ENCODE measurements at places on chromosomes 13 and 19.

DNA sequence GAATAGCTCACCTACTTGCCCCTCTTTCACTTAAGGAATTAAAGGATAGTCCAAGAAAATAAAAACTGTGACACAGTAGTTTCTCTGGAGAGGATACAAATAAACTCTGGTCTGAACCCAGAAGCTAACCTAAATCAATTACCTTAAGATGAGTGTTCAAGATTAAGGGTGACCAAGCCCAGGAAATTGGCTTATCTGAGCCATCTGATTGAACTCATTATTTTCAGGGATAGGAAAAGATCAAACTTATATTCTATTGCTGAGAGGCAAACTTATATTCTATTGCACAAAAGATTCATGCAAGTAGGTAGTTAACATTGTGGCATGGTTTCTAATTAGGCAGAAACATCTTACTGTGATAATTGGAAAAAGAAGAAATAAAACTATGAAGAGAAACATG is 175.1 kb downstream of the DCLK1 start:
- no peak for DNase-seq

DNA sequence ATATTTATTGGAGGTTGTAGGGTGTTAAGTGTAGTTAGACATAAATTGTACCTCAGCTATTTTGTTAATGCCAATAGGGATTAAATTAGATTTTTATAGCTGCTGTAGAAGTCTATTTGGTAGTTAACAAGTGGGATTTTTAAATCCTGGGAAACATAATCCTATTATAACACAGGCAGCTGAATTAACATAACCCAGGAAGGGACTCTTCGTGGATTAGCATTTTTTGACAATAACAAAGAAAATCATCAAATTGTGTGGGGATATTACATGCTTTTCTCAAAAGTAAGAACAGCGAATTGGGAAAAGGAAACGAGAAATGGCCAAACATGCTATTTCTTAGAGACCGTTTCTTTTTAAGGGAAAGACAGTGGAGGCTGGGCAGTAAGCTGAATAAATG is 172.8 kb downstream of the ZIC5 start:
- DNase-seq: no peak

GRCh38 chr13:22936228-22936627 is 244.6 kb upstream of the SGCG start:
- DNase-seq: no peak

DNA sequence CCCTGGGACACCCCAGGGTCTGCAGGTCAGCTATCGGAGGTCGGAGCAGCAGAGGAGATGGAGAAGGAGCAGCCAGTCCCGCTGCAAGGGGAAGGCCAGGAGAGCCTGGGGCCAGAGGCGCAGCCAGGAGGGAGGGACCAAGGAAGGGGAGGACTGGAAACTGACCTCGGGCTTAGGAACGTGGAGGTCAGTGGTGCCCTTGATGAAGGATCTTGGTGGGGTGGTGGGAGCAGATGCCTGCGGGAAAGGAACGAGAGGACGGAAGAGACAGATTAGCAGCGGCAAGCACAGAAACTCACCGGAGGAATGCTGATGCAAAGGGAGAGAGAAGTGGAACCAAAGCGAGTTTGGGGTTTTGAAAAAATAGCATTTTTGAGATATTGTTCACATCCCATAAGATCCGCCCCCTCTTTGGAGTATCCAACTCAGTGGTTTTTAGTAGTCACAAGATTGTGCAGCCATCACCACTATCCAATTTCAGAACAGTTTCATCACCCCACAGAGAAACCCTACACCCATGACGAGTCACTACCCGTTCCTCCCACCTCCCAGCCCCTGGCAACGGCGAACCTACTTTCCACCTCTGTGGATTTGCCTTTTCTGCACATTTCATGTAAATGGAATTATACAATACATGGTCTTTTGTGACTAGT is 22.1 kb downstream of the PLEKHF1 start:
- DNase-seq: no peak

DNA sequence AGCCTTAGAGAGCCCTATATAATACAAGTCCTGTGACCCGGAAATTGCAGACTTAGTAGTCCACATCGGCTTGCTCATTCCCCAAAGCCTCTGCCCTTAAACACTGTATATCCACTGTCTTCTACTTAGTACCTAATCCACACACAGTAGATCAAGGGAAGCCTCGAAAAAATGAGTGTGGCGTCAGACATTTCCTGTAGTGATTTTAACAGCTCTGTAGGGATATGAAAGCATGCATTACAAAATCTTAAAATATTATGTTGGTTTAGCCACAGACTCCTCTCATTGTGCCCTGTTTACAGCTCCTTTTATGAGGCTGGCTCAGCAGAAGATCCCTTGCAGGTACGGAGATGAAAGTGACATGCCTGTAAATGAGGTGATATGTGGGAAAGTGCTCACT is 416.3 kb downstream of the LIG4 start:
- DNase-seq: no peak

DNA sequence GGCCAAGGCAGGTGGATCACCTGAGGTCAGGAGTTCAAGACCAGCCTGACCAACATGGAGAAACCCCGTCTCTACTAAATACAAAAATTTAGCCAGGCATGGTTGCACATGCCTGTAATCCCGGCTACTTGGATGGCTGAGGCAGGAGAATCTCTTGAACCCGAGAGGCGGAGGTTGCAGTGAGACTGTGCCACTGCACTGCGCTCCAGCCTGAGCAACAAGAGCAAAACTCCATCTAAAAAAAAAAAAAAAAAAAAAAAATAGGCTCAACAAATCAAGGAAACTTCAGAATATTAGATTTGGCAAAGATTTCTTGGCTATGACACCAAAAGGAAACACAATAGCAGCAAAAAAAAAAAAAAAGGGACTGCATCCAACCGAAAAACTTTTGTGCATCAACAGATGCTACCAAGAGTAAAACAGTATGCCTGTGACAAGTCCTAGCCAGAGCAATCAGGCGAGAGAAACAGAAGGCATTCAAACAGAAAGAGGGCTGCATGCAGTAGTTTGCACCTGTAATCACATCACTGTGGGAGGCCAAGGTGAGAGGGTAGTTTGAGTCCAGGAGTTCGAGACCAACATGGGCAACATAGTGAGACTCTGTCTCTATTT is 23.8 kb downstream of the ZNF160 start:
- DNase-seq: no peak

- DNase-seq: no peak
These were observed 1.1 kb downstream of the MIER2 start for GRCh38 chr19:343451-343931.

GRCh38 chr13:32587011-32587810 is 959 bp downstream of the PDS5B start:
- no peak for DNase-seq

DNA sequence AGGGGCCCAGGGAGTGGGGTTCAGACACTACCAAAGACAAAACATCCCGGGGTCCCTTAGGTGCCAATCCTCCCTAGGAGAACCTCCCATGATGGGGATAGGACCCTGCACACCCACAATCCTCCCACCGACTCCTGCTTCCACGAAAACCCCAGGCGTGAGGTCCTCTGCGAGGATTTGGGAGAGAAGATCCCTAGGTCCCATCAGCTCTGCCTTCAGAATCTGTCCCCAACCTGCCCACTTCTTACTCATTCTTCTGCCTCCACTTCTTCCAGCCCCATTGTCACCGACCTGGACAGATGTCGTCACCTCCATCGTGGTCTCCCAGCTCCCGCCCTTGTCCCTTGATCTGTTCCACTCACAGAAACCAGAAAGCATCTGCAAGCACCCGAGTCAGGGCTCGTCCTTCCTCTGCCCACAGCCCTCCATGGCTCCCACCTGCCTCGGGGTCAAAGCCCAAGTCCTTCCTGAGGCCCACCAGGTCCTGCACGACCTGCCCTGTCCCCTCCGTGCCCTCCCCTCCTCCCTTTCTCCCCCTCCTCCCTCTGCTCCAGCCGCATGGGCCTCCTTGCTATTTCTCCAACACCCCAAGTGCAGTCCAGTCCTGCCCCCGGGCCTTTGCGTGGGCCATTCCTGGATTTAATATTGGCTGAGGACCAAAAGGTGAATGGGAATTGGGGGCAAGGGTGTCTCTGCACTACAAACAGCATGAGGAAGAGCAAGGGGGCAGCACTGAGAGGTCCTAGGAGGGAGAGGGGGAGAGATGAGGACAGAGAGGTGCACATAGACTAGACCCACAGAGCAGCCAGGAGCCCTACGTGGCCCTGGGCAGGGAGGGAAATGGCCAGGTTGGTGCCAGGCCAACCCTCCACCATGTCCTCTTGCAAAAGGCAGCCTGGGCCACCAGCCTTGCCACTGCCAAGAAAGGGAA is 51.3 kb downstream of the PTPRS start:
- DNase-seq: no peak

Data from stimulated activated CD4-positive, alpha-beta T cell treated with anti-CD3 and anti-CD28 coated beads, Interleukin-1b, Interleukin-23, amount 100 ng/mL, for 24 hours (primary cell).